ENCODE measurements at places on chromosomes 4 and X.

- no peak for DNase-seq
Measured at GRCh38 chr4:138389976-138390685, 148.0 kb upstream of the SLC7A11 start.

DNA sequence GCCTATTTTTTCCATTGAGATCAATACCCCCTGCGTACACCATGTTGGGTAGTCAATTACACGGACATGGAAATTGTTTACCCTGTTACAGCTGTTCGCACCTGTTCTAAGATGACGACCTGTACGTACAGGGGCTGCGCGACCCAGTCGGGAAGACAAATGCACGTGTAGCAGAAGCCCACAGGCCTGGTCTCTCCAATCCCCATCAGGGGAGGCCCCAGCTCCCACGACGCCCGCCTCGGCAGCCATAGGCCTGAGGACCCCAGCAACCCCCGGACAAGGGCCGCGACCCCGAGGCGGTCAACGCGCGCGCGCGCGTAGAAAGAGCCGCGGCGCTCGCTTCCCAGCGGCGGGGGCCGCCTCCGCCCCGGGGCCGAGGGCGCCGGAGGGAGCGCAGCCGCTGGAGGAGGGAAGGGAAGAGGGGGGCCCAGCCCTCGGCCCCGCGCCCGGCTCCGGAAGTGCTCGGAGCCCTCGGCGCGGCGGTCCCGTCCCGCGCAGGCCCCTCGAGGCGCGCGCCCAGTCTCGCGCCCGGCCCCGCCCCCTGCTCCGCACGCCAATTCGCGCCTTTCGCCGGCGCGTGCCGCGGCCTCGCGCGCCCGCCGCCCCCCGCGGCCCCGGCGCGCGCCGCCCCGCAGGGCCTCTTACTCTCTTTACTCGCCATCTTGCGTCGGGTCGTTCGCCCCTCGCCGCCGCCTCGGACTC lies 618 bp downstream of the RBBP7 start:
- DNase-seq = no peak

- DNase-seq = no peak
Measured at GRCh38 chr4:55351824-55352223, 5.8 kb downstream of the SRD5A3 start.

DNA sequence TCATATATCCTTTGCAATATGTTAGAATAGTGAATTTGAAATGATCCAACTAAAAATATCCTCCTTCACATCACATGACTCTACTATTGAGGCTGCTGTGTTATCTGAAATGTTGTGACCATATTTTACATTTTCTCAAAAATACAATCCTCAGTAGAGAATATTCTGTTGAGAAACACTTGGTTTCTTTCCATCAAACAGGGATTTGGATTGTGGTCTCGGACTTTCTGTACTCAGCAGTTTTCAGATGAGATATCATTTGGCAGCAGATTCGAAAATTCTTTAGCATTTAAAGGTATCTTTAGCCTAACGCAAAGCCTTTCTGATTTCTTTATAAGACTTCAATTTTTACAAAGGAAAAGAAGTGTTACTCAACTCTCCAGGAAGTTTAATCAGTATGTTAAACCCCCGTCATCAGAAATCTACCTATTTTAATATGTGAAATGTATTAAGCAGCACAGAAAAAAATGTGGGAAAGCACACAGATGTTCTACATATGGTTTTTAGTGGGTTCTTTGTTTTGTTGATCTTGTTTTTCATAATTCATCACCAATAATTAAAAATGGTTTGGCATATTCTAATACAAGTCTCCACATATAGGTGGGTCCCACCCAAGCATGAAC lies 55.4 kb upstream of the ANXA3 start:
- no peak for DNase-seq

- no peak for DNase-seq
Measured at GRCh38 chr4:40622913-40623312, 6.8 kb downstream of the RBM47 start.

- DNase-seq = no peak
Measured at GRCh38 chr4:99808260-99808857, 8.3 kb upstream of the DAPP1 start.

GRCh38 chr4:72432975-72433374 lies 136.0 kb downstream of the ADAMTS3 start:
- no peak for DNase-seq

- DNase-seq = no peak
Measured at GRCh38 chrX:42585842-42586621, 191.9 kb downstream of the PPP1R2C start.

DNA sequence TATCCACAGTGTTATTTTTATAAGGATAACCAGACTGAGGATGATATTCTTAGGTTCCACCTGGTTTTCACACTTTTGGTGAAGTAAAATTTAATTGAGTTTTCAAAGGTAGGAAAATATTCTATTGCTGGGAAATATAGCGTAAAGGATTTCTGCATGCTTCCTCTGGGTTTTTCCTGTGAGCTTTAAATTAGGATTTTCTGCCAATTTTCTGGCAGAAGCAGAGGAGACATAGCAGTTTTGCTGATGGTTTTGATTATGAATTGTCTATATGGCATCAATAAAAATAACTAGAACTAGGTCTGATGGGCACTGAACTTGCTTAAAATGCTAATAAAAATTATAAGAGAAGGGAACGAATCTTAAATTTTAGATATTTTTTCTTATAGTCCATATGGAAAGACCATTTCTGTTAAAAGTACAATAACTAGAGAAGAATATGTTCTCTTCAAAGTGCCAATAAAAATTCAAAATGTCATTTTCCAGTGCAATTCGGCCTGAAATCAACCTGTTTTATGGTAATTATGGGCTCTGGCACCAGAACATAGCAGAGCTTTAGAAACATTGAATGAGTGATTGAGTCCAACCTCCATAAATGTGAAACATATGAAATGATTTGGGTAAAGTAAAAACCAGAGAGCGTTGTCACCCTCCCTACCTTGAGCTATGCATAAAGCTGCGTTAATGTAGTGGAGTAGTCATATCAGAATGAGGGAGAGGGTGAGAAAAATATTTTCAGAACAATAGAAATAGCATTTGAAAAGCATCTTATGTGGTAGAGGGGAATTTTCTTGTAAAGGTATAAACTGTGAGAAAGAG lies 279.7 kb downstream of the SPRY1 start:
- DNase-seq = no peak

DNA sequence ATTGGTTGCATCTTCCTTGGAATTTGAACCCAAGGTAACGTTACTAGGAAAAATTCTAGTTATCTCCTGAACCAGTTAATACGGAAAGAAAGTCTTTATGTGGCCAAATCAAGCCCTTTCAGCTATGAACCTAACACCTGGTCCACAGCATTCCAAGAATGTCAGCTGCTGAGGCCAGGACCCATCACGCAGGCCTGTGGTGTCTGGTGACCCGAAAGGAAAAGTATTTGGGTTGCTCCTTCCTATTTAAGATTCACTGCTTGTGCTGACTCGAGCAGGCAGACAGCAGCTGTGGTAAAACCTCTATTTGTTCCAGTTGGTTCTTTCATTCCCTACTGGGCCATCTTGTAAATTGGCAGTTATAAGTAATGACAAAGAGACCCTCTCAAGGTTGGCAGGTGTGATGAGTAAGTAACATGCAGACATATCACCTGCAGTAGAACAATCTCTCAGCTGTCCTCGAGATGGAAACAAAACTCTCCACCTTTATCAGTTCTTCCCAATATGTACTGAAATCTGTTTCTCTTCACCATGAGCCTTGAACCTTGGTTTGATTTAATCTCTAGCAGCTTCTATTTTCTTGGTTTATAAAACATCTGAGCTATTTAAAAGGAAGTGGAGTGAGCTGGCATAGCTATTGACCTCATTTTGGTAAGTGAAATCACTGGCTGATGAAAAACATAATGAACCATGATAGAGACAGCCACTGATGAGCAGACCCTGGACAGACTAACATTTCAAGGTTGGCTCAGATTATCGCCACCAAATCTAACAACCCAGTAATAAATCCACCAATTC lies 182.1 kb upstream of the SMIM31 start:
- no peak for DNase-seq

GRCh38 chr4:136484996-136485395 lies 1047.3 kb downstream of the PCDH18 start:
- no peak for DNase-seq

DNA sequence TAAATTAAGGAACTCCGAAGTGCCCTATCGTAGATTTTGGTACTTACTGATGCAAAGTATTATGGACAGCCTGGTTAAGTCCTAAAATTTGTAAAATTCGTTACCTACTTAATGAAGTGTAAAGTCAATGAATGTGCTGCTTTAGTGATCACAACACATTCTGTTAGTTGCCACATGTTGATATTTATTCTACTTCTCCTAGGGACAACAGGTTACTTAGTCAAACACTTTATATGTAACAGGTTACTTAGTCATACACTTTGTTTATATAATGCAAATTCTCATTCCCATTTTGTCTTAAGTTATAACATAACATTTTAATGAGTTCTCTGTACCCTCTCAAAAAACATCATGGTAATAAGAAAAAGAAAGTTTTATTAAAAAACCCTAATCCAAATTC lies 643.0 kb upstream of the FTHL17 start:
- DNase-seq = no peak

DNA sequence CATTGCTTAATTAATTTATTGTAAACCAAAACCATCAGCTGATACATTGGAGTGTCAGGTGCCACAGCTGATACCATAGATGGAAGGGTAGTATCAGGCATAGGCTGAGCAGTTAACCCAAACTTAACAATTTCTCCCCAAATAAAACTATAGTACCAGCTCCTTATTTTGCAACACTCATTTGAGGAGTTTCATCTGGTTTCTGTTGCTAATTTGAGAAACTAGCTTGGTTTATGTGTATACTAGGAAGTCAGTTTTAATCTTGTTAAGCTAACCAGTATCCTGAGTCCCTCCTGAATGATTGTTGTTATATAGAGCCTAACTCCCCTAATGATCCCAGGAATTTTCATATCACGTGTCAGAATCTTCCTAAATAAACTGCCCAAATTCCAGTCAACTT lies 12.7 kb downstream of the DCAF16 start:
- DNase-seq = no peak

DNA sequence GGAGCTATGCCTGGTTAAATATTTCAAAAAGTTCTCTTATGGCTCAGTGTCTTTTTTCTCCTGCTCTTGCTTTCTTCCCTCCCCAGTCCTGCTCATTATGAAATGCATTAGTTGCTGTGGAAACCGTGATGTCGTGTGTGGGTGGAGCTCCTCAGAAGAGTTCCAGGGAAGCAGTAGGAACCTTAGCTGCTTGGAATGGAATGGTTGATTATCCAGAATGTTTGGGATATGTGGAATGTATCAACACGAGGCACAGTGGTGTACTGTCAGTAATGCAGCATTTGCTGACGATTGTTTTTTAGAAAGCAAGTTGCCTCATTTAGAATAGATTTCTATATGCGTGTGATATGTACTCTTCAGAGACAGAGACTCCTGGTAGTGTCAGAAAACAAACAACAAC lies 333.2 kb downstream of the ARHGAP10 start:
- DNase-seq = no peak

- DNase-seq = no peak
Measured at GRCh38 chr4:186688150-186688943, 35.3 kb downstream of the FAT1 start.

DNA sequence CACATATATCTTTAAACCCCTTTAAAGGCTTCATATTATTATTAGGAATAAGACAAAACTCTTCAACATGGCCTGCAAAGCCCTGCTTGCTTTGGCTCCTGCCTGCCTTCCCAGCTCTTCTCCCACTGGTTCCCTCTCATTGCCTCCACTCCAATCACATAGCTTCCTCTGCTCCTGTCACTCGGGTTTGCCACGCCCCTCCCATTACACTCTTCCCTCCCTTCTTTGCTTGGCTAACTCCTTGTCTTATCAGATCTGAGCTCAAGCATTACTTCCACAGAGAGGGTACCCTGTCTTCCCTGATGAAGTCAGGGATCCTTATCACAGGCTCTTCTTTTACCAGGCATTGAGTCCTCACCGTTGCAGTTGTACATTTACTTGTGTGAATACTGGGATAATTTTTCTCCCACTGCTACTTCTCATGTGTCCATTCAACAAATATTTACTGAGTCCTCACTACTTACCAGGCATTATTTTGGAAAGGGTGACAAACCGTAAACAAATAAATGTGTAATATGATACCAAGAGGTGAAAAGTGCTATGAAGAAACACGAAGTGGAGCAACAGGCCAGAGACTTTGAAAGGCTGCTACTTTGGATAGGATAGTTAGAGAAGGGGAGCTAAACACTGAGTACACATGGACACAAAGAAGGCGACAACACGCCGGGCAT lies 3.2 kb upstream of the VGLL1 start:
- DNase-seq = no peak

GRCh38 chr4:153528705-153529485 lies 62.7 kb downstream of the TMEM131L start:
- no peak for DNase-seq

DNA sequence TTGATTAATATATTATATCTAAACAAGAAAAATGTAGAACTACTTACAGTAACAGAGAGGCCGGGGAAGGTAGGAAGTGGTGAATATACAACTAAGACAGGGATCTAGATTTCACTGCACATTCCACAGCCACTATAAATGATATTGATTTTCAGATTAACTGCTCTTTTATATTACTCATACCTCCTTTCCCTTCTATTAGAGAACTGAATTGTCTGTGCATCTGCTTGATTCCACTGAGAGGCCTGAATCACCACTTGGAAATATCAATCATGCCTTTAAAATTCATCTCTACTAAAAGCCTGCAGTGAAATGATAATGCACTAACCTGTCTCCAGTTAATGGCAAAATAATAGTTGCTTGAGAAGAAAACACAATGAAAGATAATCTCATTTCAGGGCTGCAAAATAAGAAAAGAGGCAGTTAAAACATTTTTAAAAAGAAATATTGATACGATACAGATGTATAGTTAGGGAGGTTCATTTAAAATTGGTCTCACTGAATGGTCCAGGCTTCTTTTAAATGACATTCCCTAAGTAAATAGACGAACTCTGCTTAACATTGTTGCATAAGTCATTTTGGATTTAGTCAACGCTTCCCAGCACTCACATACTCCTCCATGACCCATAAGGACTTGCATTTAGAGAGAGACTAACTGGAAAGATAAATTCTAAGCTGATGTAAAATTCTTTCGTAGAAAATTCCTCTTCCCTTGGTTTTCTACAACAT lies 3.8 kb downstream of the ANTXR2 start:
- no peak for DNase-seq

GRCh38 chrX:64093761-64094160 lies 111.7 kb downstream of the AMER1 start:
- no peak for DNase-seq

- no peak for DNase-seq
Measured at GRCh38 chr4:46993075-46994006, at the start of gene GABRA4. TSS of gene GABRA4 (minus strand) at chr4:46993581. CDS start at chr4:46993424, 157 bp downstream.

GRCh38 chrX:47587906-47588735 lies 5.9 kb downstream of the TIMP1 start:
- DNase-seq = no peak

- DNase-seq = no peak
Measured at GRCh38 chr4:182928061-182928460, 10.9 kb upstream of the DCTD start.

- DNase-seq = no peak
Measured at GRCh38 chrX:131219271-131219670, 69.8 kb downstream of the IGSF1 start.

- DNase-seq = no peak
Measured at GRCh38 chr4:156829201-156829873, 142.3 kb downstream of the PDGFC start.

GRCh38 chr4:92516450-92516849 lies 212.7 kb downstream of the GRID2 start:
- DNase-seq = no peak

Measured in cerebellar nuclear complex (tissue), 1 donor.